ENCODE measurements at places on chromosomes 13 and 19.

DNA sequence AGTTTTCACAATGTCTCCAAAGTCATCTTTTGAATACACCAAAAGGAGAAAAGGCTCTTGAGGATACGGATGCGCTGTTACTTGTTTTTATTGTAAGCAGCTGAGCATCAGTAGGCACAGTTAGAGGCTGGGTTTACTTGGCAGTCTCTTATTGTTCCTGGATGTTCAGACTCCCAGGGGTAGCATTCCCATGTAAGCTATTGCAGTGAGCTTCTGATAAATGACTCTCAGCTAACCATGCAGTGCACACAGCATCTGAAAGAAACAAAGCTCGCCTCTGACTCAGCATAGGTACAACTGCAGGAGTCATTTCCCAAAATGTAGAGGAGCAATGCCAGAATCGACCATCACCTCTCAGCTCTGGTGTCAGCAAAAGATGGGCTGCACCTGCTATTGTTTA is 84.8 kb downstream of the DCT start:
- no peak for DNase-seq

DNA sequence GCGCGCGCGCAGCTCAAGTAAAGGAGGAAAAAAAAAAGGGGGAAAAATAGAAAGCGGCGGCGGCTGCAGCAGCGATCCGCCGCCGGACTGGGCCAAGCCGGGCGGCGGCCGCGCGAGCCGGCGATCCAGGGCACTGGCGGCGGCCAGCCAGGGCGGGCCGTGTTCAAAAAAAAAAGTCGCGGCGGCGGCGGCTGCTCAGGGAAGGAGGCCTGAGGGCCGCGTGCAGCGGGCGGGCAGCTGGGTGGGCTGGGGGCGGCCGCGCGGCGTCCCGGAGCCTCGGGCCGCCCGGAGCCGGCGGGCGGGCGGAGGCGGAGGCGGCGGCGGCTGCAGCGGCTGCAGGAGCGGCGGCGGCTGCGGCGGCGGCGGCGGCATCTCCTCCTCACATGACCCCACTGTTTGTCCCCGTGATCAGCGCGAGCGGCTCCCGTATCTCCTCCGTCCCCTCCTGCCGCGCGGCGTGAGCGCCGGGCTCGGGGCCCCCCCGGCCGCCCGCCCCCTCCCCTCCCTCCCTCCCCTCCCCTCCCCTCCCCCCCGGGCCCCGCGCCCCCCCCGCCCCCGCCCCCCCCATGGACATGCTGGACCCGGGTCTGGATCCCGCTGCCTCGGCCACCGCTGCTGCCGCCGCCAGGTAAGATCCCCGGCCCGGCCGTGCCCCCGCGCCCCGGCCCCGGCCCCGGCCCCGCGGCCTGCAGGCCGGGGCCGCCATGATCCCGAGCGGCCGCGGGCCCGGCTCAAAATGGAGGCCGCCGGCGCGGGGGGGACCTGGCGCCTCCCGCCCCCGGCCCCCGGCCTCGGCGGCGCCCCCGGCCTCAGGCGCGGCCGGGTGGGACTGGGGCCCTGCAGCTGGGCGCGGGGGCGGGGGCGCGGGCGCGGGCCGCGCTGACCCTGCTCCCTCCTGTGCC is at the start of gene USF2:
TSS of gene USF2 (plus strand) at position 427 of the 902 bp plus-strand sequence. CDS start at position 567, 140 bp downstream.
- DNase-seq: no peak

DNA sequence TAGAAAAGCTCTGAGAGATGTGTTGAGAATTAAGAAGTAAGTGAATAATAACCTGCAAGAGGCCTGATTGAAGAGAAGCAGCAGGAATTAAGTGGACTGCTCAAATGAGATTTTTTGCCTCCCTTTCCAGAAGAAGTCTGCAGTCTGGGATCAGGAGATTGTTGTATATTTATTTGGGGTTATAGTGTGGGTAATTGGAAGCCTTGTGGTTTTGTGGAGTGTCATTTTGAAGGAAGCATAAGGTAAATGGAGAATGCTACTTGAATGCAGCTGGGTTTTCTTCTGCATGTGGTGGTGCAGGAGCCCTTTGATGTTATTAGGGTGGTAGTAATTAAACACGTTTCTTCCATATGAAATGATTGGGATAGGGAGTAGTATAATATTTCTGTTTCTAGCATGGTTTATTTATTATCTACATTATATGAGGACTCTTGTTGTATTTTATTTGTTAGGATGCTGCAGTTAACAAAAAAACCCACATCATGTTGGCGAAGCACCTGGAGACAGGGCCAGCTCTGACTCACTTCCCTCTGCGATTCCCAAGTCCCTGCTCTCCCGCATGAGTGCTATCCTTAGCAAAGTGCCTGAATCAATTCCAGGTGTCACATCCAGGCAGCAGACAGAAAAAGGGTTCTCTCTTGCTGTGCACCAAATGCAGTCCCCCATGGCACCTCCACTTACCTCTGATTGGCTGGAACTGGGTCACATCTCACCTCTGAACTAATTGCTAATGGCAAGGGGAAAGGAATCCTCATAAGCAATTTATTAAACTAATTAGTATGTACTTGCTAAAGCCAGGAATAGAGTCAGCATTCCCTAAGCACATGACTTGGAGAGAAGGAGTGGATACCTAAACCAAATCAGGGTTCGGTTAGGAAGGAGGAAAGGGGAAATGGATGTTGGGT is 54.8 kb downstream of the DGKH start:
- no peak for DNase-seq

- DNase-seq: no peak
These were observed 737 bp upstream of the ZNF181 start for GRCh38 chr19:34733266-34733745.

DNA sequence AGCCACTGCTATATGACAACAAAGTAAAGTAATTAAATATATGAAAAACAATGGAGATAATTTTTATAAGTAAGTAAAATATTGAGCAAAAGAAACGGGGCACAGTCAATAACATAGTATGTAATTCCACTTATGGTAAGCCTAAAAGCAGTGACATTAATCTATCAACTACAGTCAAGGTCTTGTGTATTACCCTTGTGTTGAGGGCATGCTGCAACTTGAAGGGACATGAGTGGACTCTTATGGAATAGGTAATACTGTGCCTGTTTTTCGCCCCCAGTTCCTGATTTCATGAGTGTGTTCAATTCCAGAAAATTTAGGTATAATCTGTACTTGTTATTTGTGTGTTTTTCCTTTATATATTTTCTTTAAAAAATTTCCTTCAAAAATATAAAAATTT is 201.3 kb upstream of the SLITRK6 start:
- no peak for DNase-seq

DNA sequence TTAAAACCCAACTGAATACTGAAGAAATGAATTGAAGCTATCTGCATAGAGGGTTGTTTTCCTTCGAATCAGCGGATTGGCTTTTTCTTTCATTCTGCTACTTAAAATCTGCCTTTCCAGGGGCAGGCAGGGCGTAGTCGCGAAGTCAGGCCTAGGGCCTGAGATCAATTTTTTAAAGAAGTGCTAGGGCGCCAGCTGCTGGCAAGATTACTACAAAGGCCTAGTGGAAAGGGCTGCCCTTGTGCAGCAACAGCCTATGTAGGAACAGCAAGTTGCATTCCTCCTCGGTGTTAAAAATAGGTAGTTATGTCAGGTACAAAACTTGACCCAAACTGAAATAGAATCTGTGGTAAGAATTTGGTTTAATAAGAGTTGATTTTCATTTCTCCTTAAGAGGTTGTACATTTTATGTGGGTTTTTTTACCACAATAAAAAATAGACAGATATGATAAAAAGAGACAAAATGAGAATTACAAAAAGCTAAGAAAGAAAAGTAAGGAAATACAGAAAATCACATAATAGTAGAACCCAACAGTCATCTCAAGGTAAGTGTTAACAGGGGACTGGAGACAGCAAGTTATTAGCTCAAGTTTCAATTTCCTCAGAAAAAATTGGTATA is 9.5 kb upstream of the URAD start:
- no peak for DNase-seq

- no peak for DNase-seq
These were observed 211.9 kb downstream of the OLFM4 start for GRCh38 chr13:53240401-53241025.

DNA sequence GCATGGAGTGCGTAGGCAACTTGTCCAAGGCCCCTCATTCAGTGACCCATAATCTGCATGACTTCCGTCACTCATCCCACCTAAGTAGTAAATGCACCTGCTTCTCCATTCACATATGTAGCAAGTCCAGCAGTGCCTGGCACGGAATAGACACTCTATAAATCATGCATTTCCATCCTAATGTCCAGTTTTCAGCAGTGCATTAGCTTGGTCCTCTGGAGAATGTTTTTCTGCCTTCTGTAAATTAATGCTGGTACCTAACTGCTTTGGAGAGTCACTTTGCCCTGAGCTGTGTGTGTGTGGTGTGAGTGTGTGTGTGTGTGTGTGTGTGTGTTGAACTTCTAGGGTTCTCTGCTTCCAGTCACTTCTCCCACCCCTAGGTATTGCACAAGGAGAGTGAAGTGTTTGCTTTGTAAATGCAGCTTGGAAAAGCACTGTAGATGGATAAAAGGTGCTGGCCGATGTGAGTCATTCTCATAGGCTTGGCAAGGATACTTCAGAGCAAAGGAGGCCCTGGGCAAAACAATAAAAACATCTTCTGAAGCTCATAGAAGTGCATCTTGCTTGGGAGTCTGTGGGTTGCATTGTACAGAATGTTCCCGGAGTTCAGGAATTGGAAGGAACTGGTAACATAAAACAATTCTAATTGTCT is 181.8 kb downstream of the KATNAL1 start:
- DNase-seq: no peak

GRCh38 chr19:42030645-42031440 is 36.8 kb upstream of the ATP1A3 start:
- no peak for DNase-seq
